Stimulated activated CD4-positive, alpha-beta T cell treated with anti-CD3 and anti-CD28 coated beads, TNF-alpha, amount 100 ng/mL, for 24 hours (primary cell): ENCODE measurements at places on chromosomes 3 and 15.

DNA sequence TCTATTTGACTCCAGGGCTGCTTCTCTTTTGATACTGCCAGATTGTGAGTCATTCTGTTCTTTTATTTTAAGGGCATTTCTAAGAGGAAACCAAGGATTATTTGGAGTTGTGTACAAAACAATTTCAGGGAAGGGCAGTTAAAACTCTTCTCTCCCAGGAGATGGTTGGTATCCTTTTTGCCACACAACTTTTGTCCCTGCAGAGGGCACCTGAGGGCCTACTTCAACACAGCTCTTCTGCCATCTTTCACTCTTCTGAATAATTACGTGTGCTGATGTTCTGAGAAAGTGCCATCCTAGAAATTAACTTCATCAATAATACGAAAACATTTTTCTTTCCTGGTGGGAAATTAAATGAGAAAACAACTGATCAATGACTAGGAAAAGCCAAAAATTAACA is 75.7 kb upstream of the GADL1 start:
- DNase-seq: no peak

- no peak for DNase-seq
Observed at GRCh38 chr15:100735129-100736053, 133.0 kb downstream of the ASB7 start.

DNA sequence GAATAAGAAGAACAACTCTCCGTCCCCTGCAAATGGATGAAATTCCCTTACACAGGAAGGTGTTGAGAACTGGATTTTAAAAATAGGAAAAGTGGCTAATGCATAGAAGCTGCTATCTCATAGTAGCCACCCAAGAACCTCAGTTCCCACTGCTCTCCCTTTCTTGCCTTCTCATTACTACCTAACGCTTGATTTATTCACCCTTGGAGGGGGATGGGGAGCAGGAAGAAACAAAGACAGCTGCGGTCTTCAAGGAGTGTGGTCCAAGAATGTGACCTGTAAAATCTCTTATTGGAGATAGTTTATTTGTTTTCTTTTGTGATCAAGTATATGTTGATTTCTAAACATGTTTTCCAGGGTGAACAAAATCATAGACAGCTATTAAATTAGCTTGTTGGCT is 274.1 kb upstream of the CTNNB1 start:
- DNase-seq: no peak

GRCh38 chr3:128091586-128091985 is 32.0 kb downstream of the RUVBL1 start:
- DNase-seq: no peak
